Osteocyte (in vitro differentiated cells): ENCODE measurements at places on chromosomes 1 and 21. TPM values are rescaled to one million over a fixed set of nuclear protein-coding genes. Genes with fewer than 3 reads are reported as not detected.

DNA sequence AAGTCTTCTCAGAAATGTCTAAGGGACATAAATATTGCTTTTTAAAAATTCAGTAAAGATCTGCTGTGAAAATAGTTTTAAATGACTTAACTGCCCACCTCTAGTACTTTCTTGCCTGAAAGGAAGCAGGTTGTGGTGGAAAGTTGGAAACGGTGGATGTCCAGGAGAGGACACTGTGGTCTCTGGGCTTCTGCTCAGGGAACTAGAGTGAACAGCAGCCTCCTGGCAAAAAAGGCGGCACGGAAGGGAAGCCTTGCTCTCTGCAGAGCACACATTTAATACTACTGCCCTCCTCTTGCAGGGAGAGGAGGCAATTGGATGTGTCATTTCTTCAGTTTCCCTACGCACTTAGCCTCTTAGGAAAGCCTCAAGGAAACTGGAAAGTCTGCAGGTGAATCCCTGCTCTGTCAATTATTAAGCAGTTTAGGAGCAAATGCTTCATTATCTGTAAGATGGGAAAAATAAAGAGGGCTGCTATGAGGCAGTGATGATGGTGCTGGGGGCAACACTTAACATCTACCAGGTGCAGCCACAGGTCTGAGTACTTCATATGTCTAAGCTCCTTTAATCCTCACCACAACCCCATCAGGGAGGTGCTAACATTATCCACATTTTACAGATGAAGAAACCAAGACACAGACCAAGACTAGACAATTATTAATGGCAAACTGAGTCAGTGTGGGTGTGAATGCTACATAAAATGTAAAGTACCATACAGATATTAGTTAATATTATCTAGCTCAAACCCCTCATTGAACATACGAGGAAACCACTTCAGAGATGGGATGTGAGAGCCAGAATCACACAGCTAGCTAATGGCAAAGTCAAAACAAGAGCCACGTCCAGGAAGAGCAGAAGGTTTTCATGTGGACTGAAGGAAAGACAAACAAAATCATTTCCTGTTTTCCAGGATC, 108.9 kb upstream of the ADAR start:
- DNase-seq: no peak

GRCh38 chr1:35808450-35809113, 766 bp downstream of the AGO4 start:
- no peak for DNase-seq

DNA sequence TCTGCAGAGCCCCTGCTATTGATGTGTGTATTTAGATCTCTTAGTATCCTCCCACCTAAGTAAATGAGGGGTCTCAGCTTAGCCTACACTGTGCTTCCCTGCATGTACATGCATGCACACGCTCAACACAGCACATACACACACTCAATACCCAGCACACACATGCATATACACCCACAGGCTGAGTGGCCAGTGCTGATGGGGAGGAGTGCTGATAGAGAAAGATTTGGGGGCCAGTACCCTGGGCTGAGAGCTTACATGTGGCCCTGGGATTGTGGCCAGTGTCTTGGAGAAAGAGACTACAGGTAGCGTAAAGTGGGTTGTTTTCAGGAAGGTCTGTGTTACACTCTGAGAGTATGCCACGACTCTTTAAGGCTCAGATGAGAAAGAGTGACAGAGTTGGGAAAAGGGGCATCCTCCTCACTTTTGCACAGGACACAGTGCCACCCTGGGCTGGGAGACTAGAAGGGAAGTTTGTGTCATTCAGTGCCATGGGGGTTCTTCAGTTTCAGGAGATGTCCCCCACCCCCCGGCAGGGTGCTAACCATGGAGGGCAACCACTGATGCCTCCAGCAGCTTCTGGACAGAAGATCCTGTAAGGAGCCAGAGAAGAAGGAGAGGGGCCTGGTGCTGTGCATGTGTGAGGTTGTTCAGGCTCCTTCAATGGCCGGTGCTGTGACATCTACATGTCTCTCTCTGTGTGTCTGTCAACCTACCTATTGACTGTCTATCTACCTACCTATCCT, 166.8 kb downstream of the RHOU start:
- peak; percentile 65 for DNase-seq

DNA sequence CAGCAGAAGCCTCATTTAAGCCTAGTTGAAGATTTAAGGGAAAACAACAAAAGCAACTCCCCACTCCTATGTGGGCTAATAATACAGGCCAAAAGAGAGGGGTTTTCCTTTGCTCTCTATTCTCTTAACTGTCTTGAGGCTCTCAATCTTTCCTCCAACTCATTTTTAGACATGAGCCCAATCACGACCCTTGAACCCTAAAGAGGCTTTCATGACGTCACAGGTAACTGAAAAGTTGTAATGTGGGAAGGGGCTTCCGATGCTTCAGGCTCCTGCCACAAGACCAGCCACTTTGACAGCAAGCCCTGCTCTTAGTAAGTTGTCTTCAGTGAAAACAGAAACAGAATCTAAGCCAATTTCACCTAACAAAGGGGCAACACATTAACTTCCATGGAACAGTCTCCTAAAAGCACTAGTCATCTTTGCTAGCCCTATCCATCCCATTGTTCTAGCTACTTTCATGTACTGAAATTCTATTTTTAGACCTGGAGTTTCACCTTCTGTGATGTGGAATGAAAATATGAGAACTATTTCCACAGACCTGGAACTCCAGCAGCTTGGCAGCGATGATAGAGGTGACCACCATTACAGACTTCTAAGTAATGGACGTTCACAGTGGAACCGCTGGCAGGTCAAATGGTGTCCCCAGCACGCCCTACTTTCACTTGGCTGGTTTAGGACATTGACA, 36.3 kb downstream of the GPR161 start:
- DNase-seq: no peak

DNA sequence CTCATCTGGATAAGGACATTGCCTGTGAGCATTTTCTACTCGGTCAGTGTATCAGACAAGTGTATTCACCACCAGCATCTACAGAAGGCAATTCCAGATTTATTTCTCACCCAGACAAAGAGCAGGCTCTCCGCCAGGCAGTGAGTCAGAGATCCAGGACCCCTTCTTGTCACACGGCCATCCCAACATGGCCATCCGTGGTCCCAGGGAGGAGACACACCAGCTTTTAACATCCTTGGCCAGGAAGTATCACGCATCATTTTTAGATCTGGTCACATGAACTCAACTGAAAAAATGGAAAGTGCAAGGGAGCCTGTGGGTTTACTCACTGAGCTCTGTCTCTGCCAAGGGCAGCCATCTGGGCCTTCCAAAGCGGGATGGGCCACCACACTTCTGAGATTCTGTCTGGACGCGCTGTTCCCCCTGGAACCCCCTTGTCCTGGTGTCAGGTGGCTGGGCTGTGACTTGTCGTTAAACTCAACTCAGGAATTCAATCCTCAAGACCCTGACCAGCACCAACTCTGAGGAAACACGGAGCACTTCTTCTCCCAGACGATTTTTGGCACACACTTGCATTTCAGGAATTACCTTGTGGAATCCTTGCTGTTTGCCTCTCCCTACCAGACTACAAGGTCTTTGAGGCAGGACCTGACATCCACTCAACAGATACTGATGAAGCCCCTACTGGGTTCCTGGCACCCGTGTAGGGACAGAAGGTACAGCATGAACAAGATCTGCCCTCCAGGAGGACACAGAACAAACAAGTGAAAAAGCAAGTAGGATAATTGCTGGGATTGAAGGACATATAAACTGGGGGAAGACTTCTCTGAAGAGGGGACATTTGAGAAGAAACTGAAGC, 21.6 kb upstream of the CCSAP start:
- DNase-seq: peak; percentile 38

DNA sequence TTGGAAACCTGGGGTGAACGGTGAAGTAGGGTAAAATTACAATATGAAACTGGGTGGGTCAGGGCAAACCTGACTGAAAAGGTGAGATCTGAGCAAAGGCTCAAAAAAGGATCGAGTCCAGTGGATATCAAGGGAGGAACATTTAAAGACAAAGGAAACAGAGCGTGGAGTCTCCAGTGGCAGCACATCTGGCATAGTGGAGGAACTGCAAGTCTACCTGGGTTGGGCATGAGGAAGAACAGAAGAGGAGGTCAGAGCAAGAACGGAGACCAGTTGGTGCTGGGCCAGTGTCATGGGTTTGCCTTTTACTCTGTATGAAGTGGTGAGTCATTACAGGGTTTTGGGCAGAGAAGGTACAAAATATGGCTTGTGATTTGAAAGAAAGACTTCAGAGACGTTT, 163.7 kb downstream of the NTPCR start:
- no peak for DNase-seq

DNA sequence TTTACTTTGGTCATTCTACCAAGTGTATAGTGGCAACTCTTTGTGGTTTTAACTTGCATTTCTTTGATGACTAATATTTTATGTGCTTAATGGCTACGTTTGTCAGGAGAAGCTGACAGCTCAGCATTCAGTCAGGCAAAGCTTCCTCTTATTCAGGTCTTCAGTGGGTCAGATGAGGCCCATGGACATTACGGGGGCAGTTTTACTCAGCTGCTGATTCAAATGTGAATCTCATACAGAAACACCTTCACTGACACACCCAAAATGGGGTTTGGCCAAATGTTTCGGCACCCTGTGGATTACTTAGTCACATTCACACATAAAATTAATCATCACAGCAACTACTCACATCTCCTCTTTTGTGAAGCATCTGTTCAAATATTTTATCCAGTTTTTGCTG, 104.9 kb upstream of the PLD5 start:
- no peak for DNase-seq

- no peak for DNase-seq
These were observed 280.8 kb upstream of the DPYD start for GRCh38 chr1:98201666-98202081.

GRCh38 chr1:109978761-109979488, 5.6 kb upstream of the AHCYL1 start:
- no peak for DNase-seq

- no peak for DNase-seq
These were observed 36.6 kb upstream of the SLC44A3 start for GRCh38 chr1:94783342-94784189.

- no peak for DNase-seq
These were observed 49.9 kb downstream of the DISC1 start for GRCh38 chr1:231676487-231676886.

GRCh38 chr1:203427451-203427850, 48.2 kb upstream of the PRELP start:
- DNase-seq: no peak

DNA sequence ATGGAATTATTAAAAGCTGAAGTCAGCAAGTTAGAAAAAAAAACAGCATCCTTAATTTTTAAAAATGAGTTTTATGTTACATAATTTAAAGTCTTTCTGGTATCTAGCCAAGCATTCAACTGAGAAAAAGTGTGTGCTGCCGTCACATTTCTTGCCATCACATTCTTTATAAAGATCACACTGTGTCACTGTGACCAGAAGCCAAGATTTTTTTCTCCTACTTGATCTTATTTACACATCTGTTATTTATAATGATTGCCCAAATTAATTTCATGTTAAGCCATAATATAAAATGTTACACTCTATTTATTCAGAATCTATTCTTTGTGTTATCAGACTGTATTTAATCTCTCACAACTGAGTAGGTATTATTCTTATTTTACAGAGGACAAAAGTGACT, 1603.7 kb downstream of the PLA2G4A start:
- DNase-seq: no peak

DNA sequence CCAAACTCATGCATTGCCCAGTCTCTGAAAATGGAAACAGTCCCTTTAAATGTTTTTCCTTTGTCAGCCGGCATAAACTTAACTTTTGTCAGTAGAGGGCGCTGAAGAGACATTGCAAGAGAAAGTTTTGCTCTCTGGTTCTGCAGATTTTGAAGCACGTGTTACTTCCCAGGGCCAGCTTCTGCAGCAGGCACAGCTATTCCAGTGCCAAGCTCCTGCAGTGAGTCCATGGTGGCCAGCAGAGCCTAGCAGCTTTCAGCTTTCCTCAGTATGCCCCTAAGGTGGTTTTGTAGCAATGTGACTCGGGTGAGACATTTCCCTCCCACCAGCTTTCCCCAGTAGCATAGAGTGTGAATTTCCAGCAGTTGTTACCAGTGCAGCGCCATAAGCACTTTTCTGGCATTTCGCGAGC, 2.6 kb upstream of the IFI44L start:
- no peak for DNase-seq

DNA sequence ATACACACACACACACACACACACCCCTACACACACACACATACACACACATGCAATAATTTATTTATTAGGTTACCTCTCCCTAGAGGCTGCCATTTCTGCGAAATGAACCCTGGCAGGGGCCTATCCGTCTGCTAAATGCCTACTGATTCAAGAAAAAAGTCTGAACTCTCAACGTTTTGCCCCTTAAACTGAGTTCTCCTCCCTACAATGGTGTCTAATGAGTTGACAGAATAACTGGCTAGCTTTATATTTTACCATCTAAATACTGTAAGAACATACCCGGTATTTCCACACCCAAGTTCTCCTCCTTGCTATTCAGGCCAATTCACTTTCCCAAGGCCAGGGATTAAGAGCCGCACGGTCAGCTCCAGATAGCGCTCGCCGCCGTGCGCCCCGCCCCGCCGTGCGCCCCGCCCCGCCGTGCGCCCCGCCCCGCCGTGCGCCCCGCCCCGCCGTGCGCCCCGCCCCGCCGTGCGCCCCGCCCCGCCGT, 339 bp upstream of the RNPC3 start:
- DNase-seq: no peak

- DNase-seq: no peak
These were observed 70.1 kb downstream of the MTR start for GRCh38 chr1:236864996-236865817.

- DNase-seq: no peak
These were observed 120.1 kb downstream of the PRDM2 start for GRCh38 chr1:13820055-13820454.

DNA sequence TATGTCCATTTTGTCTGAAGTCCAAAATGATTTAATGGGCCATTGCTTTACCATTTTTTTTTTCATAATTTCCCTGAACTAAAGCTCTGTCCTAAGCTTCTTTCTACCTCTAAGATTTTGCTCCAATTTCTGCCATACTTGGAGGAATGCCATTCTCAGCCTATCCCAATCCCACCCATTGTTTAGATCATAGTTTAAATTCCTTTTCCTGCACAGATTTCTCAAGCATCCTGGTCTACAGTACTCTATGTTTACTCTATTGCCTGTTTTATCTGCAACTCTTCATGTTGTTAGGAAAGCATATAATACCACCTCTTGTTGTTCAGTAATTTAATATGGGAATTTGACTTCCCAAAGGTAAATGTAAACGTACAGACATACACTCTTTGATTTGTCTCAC, 30.8 kb downstream of the ADAMTS1 start:
- DNase-seq: no peak

GRCh38 chr21:27741736-27742135, 774.8 kb upstream of the ADAMTS5 start:
- no peak for DNase-seq

Gene C1orf146
- total RNA-seq: not detected in 2 replicates

Gene PTGER3
- total RNA-seq: not detected in 2 replicates

Gene KRTAP10-7
- total RNA-seq: not detected in 2 replicates

Gene NCMAP
- not detected in 2 replicates for total RNA-seq

Gene HSPA6
- not detected in 2 replicates for total RNA-seq

Gene S100A14
- total RNA-seq: not detected in 2 replicates

Gene CCSAP
- 5.4 and 5.7 TPM in 2 replicates for total RNA-seq

Gene LCE1C
- not detected in 2 replicates for total RNA-seq

Gene KCNA10
- not detected in 2 replicates for total RNA-seq
